CD8-positive, alpha-beta memory T cell (primary cell): ENCODE measurements at places on chromosomes 2 and 18. TPM values are rescaled to one million over a fixed set of nuclear protein-coding genes. Genes with fewer than 3 reads are reported as not detected.

DNA sequence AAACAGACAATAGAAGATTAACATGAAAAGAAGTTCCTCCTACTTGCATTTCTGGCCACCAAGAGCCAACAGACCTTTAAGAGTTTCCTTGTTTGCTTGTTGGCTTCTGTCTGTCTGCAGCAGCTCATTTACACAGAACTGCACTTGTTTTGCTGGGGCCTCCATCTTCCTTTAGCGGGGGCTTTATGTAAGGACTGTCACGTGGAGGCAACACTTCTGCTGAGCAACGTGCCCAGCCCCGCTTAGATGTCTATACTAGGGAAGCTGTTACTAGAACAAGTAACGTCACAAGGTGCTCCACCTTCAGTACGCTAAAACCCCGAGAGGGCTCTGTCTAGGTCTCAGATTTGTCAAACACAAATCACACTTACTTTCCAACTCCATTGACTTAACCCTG, 104.3 kb upstream of the PXDN start:
- DNase-seq, result no peak

DNA sequence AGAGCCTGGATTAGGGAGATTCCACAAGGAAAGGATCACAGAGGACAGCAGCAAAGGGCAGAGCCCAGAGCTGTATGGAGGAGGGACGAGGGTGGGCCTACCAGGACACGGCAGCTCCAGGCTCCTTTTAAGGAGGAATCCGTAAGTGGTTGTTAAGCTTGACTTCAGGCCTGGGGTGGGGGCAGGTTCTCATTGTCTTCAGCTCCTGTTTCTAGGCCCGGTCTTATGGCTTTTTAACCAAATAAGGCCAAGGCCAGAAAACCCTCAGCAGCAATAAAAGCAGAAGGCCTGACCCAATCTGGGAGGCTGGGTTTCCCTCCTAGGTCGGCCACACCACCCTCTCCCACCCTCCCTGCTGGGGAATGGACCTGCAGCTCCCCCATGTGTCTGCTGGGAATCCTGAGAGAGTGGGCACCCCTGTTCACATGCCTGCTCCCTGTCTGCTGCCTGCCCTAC, 111.2 kb downstream of the PLB1 start:
- no peak for DNase-seq

DNA sequence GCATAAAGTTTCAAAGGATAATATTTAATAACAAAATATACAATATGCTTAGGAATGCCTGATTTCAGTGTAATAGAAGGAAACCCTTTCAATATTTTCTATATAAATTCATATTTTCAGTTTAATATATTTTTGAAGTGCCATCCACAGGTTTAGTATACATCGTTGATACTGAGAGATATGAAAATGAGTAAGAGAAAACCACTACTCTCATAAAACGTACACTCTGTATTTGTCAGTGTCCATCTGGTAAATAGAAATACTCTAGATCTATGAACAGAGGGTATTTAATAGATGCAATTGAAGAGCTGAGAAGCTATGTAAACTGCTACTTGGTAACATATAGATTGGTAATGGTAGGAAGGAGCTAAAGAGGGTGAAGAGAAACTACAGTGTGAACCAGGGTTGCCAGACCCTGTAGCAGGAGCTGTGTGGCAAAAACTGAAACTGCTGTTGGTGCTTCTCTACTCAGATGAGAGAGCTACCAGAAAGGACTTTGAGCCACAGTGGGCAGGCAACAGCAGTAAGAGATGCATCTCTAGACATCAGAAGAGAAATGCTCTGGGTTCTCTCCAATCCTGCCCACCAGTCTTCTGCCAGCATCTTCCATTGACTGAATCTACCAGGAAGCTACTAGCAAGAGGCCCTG, 187.4 kb downstream of the CCDC102B start:
- no peak for DNase-seq

ALPP gene
- total RNA-seq, result not detected
